ENCODE measurements at places on chromosomes 7 and 10.

DNA sequence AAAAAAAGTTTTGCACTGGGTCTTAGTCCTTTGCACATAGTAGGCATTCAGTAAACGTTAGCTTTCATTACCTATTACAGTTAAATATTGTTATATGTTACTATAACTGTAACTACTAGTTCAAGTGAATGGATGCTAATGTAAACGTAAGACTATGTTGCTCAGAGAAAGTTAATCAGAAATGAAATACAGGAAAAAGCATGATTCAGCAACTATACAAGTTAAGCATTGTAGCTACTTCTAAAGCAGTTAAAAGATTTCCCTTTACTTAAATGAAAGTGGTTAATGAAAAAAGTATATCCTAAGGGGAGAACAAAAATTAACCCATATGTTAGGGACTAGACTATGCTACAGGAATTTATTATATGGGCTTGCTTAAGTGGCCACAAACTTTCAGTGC lies 121.2 kb downstream of the SKAP2 start:
- no peak for DNase-seq

GRCh38 chr7:106763717-106764116 lies 101.4 kb upstream of the PIK3CG start:
- no peak for DNase-seq

DNA sequence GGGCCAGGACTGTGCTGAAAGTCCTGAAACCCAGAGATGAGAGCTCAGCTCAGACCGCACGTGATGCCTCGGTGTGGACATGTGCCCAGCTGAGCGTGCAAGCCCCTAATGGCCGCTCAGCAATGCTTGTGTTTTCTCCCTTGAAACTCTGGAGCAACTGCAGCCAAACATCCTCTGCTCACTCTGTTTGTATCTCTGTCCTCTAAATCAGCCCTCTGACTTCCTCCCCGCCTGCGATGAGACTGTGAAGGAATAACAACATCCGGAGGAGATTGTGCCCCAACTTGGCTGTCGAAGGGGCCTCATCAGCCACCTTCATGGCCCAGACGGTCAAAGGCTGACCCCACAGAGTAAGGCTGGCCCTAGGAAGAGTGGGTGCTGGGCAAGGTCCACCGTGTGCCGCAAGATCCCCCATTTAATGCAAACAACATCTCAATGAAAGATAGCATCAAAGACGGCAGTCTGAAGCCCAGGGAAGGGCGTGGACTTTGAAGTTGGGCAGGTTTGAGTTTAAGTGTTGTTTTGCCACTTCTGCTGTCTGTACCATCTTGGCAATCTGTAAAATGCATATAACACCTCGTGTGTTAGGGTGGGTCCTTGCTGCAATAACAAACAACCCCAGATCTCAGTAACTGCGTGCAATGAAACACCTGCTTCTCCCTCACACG lies 39.9 kb downstream of the CALML3 start:
- no peak for DNase-seq

DNA sequence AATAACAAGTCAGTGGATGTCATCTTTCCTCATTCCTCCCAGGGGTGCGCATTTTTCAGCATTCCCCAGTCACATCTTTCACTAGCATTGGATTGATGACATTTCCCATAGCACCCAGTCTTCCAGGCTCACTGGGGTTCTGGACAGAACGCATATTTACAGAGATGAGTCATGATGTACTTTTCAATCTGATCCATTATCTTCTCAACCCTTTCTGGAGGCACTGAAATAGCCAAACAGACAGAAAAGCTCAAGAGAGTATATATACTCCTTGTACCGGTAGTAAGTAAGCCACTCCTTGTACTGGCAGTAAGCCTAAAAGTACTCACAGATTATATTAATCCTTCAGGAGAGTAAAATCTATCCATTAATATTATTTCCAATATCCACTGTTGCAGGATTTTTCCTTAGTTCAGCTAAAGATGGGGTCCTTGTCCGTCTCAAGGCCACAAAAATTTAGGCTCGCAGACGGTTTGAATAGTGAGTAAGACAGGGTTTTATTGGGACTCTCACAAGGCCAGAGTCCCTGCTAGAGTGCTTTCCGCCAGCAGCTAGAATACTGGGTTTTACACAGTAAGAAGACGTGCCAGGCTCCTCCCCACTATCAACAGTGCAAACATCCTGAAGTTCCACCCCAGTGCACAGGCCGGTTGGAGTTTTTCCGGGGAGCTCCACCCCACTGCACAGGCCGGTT lies 60.8 kb downstream of the MDH2 start:
- DNase-seq, result no peak

GRCh38 chr7:34875481-34875880 lies 161.8 kb downstream of the DPY19L1 start:
- DNase-seq, result no peak

DNA sequence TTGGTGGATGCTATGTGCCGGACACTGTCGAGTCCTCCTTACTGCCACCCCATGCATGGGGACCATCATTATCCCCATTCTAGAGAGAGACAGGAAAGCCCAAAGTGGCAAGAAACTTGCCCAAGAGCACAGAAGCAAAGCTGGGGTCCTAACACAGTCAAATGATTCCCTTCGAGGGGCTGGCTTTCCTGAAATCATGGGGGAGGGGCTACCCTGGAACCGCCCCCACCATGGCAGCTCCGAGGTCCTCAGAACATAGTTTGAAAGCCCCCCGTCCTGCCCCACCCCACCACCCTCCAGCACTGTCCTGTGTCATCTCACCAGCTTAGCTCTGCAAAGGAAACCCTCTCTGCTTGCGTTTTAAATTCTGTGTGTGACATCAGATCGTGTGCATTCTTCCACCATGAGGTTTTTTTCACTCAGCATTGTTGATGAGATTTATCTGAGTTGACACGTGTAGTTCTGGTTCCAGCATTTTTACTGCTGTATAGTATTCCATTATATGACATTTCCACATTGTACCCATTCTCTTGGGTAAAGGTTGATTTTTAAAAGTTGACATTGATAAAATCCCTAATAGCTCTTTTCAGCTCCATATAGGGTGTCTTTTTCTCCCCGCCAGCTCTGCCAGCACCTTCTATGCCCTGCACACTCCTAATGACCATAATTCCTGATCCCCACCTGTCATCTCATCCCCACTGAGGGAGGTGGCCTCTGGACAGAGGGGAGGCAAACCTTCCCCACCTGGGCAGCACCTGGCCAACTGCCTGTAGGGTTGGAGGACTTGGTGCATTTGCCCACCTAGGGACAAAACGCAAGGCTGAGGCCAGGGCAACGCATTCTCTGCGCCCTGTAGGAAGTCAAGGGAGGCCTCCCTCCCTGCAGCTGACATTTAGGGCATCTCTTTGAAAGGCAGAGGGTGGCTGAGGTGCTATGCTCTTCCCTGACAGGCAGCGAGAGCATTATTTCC lies 100.2 kb upstream of the GPR26 start:
- no peak for DNase-seq

- no peak for DNase-seq
Measured at GRCh38 chr10:116209781-116210180, 63.2 kb downstream of the GFRA1 start.

- no peak for DNase-seq
Measured at GRCh38 chr10:89086801-89087521, 96.4 kb downstream of the FAS start.

GRCh38 chr10:2294739-2295138 lies 557.4 kb upstream of the ADARB2 start:
- no peak for DNase-seq

DNA sequence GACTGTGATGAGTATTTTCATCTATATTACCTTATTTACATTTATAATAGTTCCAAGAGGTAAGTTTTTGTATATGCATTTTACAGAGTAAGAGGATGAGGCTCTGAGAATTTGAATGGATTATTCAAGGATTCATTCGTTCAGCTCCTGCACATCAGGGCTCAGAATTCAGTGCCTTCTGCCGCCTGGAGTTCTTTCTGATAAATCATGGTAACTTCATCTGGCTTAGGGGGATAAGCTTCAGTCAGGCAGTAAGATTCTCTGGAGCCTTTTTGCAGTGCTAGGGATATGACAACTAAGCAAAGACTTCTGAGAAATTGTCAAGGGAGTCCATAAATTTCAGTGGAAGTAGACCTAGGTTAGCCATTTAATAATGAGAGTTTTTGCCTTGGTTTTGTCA lies 668.6 kb downstream of the NRG3 start:
- no peak for DNase-seq

- no peak for DNase-seq
Measured at GRCh38 chr7:141133646-141134045, 59.8 kb downstream of the TMEM178B start.

DNA sequence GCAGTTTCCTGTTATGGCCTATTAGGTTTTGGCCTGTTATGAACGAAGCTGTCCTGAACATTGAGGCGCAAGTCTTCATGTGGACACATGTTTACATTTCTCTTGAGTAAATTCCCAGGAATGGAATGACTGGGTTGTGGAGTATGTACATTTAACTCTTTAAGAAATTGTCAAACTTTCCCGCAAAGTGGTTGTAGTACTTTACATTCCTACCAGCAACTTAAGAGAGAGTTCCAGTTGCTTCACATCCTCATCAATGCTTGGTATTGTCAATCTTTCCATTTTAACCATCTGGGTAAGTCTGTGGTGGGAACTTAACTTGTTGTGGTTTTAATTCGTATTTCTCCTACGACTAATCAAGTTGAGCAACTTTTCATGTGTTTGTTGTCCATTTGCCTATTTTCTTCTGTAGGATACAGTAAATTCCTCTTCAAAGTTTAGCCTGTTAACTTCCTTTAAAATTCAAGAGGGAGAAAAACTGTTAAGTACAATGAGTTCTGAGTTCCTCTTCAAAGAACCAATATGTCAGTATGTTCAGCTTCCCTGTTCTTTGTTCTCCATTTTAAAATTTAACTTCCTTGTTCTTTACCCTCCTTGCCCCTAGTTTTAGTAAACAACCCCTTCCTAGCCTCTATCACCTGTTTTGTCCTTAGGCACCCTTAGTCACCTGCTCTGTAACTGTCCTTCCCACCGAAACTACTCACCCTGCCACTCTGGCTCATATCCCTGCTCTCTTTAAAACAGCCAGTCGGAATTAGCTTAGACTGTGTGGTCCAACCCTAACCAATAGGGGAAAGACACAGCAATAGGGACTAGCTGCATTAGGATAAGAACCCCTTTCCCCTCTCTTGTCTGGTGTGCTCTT lies 74.0 kb downstream of the FAM241B start:
- no peak for DNase-seq

DNA sequence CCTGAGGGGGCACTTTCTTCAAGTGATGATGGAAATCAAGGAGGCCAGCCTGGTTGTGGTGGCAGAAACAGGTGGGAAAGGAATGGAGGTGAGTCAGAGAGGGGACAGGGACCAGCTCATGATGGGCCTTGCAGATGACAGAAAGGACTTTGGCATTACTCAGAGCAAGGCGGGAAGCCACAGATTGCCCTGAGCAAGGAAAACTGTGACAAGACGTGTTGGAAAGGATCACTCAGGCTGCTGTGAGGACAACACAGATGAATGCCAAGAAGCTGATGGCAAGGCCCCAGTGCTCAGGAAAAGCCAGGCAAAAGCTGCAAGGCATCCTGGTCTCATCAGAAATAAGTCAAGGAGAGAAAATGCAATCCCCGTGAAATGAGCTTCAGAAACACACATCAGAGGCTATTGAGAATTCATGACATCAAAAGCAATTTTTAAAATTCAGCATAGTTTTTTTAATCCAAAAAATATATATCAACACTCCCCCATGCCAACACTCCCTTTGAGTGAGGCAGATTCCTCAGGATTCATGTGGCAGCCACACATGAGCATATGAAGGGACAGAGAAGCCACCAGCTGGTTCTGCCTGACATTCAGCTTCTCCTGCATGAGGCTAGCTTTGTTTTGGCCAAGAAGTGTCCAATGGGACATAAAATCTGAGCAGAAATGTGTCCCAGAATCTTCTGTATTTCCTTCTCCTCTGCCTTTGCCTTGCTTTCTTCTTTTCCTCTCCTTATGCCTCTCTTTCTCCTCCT lies 244.5 kb upstream of the MYO3A start:
- no peak for DNase-seq

GRCh38 chr7:70635633-70636032 lies 496.3 kb upstream of the GALNT17 start:
- DNase-seq, result no peak

Measured in stimulated activated CD4-positive, alpha-beta T cell treated with anti-CD3 and anti-CD28 coated beads, Interleukin-15, amount 100 ng/mL, for 48 hours (primary cell).